ENCODE measurements at places on chromosomes 16 and 17.

DNA sequence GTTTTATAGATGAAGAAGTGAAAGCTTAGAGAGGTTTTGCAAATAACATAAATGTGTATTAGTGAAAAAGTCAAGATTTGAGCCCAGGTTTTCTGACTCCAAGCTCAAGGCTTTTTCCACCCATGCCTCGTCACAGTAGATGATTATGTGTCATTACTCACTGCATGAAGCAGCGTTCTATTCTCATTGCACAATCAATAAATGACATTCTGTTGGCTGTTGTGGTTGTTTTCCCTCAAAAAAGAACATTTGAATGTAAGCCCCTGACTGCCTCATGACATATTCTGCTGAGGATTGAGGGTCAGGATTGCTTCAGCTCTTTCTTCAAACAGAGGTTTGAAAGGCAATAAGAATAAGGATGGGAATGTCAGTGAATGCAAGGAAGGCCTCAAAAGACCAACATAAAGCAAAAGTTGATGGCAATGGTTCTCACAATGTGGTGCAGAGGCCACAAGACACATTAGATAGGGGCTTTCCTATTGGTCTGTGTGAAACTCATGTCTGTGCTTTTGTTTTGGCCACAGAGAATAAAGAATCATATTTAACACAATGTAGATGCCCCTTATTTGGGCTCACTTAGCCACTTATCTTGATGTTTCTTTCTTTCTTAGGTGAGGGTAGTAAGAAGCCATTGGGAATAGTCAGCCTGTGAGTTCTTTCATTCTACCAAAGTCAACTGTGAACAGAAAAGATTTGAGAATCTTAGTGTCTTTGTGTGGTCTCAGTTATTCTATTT, 5.4 kb upstream of the MMD start:
- DNase-seq = no peak
- H3K27ac ChIP-seq = no peak overlapping the region
- H3K36me3 ChIP-seq = no peaks in the 10 kb centered on the region
- peaks cover 31% of the 10 kb centered on the region for H3K27me3 ChIP-seq
- peaks cover 26% of the 10 kb centered on the region for H3K4me1 ChIP-seq

- peaks cover 4% of the 10 kb centered on the region for H3K27me3 ChIP-seq
- no peak for DNase-seq
- no peak overlapping the region for H3K27ac ChIP-seq
- H3K4me1 ChIP-seq = peaks cover 40% of the 10 kb centered on the region
Observed at GRCh38 chr16:30565526-30565925, 6.0 kb downstream of the ZNF688 start.

DNA sequence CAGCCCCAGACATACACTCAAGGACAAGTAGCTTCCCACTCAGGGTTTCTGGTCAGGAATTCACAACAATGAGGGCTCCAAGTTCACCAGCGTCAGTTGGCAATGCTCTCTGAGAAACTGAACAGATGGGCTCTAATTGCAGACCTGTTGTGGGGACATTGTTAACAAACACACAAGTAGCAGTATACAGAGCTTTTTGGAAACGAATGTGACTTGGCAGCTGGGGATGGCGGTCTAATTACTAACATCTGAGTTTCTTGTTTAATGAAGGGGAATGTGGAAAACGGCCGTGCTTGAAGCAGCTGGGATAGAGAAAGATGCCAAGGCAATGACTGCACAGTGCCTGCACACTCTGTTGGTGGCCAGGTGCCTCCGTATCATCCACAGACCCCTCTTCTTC, 316.1 kb upstream of the IRX3 start:
- no peaks in the 10 kb centered on the region for H3K36me3 ChIP-seq
- no peak overlapping the region for H3K27ac ChIP-seq
- H3K4me3 ChIP-seq = no peak overlapping the region
- no peaks in the 10 kb centered on the region for H3K4me1 ChIP-seq

GRCh38 chr16:79099716-79100115, 500.8 kb downstream of the MAF start:
- H3K36me3 ChIP-seq = peaks cover 2% of the 10 kb centered on the region
- H3K4me1 ChIP-seq = peaks cover 10% of the 10 kb centered on the region
- no peak overlapping the region for H3K4me3 ChIP-seq

- H3K27ac ChIP-seq = no peak overlapping the region
- no peaks in the 10 kb centered on the region for H3K27me3 ChIP-seq
- H3K4me3 ChIP-seq = no peak overlapping the region
- DNase-seq = no peak
- peaks cover 3% of the 10 kb centered on the region for H3K36me3 ChIP-seq
Observed at GRCh38 chr17:41322094-41322902, 6.8 kb upstream of the KRTAP17-1 start.

DNA sequence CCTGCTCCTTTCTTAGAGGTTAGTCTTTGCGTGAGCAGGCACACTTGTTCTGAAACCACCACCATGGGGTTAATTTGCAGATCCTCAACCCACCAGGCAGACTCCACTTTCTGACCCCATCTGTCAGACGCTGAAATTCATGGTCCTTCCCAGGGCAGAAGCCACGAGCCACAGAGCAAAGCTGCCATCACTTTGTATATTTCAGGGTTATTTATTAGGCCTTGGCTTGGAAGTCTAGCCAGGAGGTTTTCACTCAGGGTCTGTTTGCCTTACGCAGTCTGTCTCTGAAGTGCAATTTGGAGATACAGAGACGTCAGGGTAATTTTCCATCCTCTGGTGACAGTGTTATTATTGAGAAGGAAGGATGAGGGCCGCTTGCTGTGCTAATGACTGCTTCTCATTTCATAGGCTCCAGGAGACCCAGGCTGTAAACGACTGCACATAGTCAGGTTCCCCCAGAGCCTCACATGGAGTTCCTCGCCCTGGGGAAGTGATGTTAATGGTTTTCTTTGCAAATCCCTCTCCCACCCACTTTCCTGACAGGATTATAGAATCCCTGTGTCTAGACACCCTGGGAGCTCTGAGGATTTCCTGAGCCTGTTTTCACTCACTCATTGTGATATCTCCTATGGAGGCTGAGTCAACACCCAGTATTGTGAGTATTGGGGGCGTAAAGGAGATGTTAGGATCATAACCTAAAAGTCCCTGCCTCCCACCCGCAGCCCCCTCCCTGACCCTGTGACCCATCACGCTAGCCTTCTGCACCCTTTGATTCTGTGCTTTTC, 269.0 kb downstream of the ABCC12 start:
- no peaks in the 10 kb centered on the region for H3K36me3 ChIP-seq
- H3K27me3 ChIP-seq = peaks cover 20% of the 10 kb centered on the region
- DNase-seq = no peak

- H3K4me1 ChIP-seq = peaks cover 60% of the 10 kb centered on the region
- no peak overlapping the region for H3K27ac ChIP-seq
- H3K36me3 ChIP-seq = peaks cover 14% of the 10 kb centered on the region
- H3K27me3 ChIP-seq = no peaks in the 10 kb centered on the region
Observed at GRCh38 chr17:28072936-28073533, 30.6 kb downstream of the NLK start.

Measured in activated naive CD8-positive, alpha-beta T cell treated with anti-CD3 and anti-CD28 coated beads, Interleukin-2, amount 50 U/mL, for 24 hours (primary cell).